NCI-H1092 (cell line): ENCODE measurements at places on chromosomes 6 and 20.

- no peak for DNase-seq
Measured at GRCh38 chr6:166658115-166658791, 31.2 kb upstream of the RPS6KA2 start.

GRCh38 chr20:32285082-32285620 lies 7.7 kb downstream of the KIF3B start:
- DNase-seq = no peak

DNA sequence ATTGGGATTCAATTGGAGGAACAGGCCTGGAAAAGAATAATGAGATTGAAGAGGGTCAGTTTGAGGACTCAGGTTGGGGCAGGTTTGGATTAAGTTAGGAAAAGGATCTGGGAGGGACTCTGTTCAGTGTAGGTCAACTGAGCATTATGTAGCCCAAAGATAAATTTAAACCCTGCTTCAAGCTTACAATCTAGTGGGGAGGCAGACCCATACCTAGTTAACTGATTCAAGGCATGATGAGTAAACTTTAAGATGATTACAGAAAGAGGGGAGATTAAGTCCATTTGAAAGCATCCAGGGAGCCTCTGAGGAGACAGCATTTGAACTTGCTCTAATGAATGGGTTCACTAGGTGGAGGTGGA lies 11.4 kb upstream of the LTA start:
- DNase-seq = no peak

DNA sequence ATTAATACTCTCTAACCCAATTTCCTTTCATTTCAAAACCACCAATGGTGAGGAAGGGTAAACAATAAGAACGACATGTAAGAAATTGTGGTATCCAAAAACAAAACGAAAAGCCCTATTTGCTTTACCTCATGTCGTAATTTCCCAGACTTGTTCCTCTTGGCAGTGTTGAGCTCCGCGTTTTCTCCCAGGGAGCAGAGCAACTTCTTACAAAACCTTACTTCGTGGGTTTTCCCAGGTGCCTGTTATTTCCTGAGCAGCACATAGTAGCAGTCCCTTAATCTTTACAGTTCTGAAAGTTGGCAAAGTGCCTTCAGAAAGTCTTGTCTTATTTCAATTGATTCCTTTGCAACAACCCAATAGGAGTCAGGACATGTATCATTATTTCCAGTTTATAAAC lies 207.9 kb upstream of the MARCKS start:
- no peak for DNase-seq

DNA sequence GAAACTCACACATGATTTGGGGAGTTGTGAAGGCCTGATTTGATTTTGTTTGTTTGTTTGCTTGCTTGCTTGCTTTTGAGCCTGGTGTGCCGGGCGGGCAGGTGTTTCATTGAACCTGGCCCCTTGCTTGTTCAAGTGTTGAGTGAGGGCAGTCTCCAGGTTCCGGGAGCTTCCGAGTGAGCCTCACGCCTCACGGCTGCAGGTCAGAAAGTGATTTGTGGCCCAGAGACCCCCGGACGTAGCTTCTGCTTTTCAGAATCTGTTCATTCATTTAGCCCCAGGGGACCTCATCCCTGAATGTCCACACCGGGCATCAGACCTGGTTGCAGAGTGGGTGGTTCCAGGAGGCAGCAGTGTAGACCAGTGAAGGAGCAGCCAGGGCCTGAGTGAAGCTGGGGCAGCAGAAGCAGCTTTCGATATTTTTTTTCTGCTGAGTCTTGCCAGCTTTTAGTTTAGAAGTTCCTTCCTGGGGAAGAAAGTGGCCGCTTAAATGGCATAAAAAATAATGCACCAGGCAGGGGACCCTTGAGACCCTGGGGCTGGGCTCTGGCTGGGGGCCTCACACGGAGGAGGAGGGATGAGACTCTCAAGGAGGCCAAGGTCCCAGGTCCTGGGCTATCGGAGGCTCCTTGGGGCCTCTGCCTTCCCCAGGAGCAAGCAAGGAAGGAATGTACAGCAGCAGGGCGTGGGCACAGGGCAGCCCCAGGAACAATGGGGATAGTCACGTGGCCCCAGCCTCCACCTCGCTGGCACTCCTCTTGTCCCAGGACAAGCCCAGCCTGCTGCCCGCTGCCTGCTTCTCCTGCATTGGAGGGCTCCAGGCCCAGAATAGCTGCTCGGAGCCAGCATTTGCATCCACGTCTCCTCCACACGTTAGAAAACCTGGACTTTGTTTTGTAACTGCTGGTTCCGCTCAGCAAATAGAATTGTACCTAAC lies 89.2 kb upstream of the BHLHE23 start:
- no peak for DNase-seq

- DNase-seq = no peak
Measured at GRCh38 chr6:149493761-149494320, 9.0 kb upstream of the ZC3H12D start.

GRCh38 chr6:145648149-145648548 lies 87.2 kb downstream of the EPM2A start:
- no peak for DNase-seq

DNA sequence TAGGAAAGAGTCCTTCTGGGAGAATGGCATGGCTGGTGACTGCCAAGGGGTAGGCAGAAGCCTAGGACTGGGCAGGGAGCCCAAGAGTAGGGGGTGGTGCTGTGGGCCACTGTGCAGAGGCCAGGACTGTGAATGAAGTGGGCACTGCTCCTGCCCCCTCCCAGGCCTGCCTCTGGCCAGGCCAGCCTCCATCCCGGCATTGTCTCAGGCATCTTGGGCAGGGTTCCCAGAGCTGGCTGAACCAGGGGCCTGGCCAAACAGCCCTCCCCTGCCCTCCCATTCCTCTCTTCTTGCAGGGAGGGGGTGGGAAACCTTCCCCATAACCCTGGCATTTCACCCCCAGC lies 81.6 kb downstream of the MRPL14 start:
- no peak for DNase-seq

DNA sequence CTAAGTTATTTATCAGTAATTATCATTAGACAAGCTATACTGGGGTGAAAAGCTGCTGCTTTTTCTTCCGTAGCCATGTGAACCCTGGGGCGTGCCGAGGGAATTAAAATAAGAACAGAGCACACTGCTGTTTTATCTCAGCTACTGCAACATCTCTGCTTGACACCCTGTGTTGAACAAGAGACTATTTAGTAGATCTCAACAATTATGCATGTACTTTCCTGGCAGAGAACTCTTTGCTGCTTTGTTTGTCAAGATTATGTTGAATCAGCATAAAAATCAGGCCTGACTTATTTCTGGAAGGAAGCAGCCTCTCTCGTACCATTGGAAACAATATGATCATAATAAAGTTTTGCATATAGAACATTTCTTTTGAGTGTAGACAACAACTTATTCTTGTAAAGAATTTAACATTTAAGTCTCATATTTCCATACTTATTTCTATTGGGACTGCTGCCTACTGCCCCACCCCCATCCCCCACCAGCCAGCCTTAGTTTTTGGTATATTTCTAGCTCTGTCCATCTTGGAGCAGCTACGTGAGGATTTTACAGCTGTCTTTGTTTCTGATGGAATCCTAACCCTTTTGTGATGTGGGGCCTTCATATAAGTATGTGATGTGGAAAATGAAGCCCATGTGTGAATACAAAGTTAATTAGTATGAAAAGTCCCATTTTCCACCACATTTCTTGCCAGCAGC lies 1011.4 kb downstream of the KIF16B start:
- no peak for DNase-seq

DNA sequence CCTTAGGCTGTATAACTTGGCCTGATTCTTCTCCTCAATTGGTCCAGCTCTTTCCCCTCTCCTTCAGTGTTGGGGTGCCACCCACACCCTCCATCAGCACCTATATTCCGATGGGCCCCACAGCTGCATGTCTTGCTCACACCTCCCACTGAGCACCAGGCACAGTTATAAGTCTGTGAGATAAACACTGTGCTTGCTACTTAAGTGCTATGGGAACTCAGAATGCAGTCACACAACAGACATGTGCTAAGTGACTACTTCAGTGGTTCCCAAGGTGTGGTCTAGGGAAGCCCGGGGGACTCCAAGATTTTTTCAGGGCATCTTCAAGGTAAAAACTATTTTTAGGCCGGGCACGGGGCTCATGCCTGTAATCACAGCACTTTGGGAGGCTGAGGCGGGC lies 7.3 kb downstream of the ZC3H12D start:
- DNase-seq = no peak

GRCh38 chr20:38957235-38957876 lies 4.8 kb upstream of the DHX35 start:
- no peak for DNase-seq

GRCh38 chr6:130775411-130776012 lies 51.7 kb upstream of the SMLR1 start:
- no peak for DNase-seq

GRCh38 chr6:54621285-54621684 lies 225.3 kb upstream of the FAM83B start:
- DNase-seq = no peak

DNA sequence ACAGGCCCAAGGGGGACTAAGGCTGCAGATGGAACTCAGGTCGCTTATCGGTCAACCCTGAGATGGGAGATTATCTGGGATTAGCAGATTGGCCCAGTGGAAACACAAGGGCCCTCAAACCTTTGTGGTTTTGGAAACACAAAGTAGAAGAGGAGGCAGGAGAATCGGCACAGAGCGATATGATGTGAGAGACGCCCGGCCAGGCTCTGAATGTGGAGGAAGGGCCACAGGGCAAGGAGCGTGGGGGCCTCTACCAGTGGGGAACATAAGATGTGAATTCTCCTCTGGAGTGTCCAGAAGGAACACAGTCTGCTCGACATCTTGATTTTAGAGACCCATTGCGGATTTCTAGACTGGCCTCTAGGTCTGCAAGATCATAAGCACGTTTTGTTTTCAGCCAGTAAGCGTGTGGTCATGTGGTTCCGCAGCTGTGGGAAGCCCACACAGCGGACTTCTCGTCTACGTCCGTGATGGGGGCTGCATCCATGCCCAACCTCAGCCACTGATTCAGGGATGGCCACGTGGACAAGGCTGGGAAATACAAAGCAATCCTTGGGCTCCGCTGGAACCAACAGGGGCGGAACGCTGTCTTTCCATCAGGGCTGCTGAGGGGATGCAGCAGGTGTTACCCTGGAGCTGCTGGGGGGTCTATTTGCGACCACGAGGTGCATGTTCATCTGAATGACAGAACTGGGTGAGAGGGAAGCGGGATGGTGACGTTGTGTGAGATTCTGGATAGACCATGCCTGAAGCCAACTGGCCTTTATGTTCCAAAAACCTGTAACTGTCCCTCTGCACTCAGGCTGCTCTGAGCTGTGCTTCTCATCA lies 127.6 kb upstream of the PMEPA1 start:
- no peak for DNase-seq

DNA sequence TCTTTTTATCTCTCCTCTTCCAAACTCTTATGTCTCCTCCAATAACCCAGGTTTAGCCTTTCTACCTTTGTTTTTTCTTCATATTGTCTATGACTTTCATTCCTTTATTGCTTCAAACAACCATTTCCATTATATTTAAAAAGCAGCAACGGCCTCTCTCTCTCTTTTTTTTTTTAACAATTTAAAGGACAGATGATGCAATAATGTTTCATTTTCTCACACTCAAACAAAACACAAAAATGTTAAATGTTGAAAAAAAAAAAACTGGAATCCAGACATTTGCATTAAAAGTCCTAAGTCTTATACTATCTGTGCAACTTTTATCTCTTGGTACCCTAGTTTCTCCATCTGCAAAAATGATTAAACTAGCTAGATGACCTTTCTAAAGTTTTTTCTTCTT lies 105.8 kb downstream of the LMBRD1 start:
- DNase-seq = no peak

- no peak for DNase-seq
Measured at GRCh38 chr6:154408891-154409500, 52.4 kb upstream of the IPCEF1 start.

DNA sequence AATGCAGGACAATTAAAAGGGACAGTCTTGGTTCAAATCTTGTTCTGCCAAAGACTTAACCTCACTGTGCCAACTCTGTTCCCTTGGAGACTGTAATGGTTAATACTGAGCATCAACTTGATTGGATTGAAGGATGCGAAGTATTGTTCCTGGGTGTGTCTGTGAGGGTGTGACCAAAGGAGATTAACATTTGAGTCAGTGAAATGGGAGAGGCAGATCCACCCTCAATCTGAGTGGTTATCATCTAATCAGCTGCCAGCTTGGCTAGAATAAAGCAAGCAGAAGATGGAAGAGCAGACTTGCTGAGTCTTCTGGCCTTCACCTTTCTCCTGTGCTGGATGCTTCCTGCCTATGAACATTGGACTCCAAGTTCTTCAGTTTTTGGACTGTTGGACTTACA lies 474.4 kb downstream of the CD83 start:
- no peak for DNase-seq

DNA sequence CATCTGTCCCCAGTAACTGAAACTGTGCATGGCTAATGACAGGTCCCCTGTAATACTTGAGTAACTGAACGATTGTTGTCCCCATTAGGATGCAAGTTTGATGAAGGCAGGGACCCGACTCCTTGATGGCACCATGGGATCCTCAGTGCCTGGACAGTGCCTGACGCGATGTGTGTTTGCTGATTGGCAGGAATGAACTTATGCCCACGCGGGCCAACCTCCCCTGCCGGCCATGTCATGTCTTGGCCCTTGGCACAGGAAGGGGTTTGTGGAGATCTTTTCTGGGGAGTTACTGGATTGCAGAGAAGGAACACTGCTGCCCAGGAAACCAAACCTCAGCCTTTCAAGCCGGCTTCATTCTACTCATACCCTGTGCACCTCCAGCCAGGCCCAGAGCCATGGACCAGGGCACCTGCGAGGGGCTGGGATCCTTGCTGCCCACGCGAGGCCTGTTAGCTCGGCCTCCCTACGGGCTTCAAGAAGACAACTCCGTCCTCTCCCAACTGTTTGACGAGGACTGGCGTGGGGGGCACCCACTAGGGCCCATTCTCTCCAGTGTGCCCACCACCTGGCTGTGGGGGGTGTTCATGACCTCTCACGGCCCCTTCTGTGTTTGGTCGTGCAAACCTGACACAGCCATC lies 147.8 kb downstream of the ZMYND8 start:
- no peak for DNase-seq

GRCh38 chr6:24720131-24720603 lies 1.2 kb upstream of the C6orf62 start:
- peak; percentile 17 for DNase-seq

- DNase-seq = peak; percentile 88
Measured at GRCh38 chr6:25485821-25486534, 166.0 kb upstream of the SCGN start.

GRCh38 chr6:113442040-113442439 lies 415.1 kb upstream of the MARCKS start:
- no peak for DNase-seq

GRCh38 chr6:43481075-43481474 lies 3.7 kb downstream of the TJAP1 start:
- DNase-seq = no peak

- no peak for DNase-seq
Measured at GRCh38 chr6:7264686-7265384, 48.2 kb downstream of the SSR1 start.

DNA sequence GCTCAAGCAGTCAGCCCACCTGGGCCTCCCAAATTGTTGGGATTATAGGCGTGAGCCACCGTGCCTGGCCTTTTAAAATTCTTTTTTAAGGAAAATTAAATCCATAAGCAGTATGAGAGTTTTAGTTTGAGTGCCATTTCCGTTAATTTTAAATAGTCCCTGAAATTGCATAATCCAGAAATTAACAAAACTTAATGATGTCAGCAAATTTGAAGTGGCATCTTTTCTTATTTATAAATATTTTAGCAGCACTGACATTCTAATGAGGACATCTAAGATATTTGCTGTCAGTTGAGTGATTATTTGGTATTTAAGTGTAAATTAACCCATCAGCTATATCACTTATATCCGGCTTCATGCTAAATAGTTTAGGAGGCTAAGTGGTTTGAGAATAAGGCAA lies 42.9 kb upstream of the FAM184A start:
- no peak for DNase-seq
